ENCODE measurements at places on chromosomes 6 and 20.

DNA sequence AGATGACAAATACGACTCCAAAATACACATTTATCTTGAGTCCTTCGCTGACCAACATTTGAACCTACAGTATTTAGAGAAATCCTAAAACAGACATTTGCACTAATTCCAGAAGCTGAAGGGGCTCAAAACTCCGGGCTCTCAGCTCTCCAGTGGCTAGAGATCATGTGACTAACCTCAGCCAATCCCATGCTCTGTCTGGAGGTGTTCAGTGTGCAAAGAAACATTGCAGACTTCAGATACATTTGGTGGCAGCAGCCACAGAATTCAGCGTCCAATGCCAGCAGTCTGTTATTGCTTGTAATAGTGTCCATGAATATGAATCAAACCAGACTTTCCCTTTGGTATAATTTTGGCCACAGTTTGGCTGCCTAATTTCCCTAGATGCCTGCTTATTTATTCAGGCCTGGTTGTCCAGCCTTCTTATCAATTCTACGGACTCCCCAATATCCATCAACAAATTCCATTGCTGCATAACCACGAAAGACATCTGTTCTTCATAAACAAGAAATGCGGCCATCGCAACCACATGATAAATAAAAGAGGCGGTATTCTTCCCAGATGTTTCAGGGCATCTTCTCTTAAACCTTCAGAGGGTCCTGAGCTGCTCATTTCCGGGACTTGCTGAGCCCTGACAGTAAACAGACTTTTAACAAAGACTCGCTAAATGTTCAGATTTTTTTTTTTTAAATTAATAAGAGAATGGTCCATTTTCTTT lies 14.5 kb upstream of the CYP24A1 start:
- no peak for DNase-seq

DNA sequence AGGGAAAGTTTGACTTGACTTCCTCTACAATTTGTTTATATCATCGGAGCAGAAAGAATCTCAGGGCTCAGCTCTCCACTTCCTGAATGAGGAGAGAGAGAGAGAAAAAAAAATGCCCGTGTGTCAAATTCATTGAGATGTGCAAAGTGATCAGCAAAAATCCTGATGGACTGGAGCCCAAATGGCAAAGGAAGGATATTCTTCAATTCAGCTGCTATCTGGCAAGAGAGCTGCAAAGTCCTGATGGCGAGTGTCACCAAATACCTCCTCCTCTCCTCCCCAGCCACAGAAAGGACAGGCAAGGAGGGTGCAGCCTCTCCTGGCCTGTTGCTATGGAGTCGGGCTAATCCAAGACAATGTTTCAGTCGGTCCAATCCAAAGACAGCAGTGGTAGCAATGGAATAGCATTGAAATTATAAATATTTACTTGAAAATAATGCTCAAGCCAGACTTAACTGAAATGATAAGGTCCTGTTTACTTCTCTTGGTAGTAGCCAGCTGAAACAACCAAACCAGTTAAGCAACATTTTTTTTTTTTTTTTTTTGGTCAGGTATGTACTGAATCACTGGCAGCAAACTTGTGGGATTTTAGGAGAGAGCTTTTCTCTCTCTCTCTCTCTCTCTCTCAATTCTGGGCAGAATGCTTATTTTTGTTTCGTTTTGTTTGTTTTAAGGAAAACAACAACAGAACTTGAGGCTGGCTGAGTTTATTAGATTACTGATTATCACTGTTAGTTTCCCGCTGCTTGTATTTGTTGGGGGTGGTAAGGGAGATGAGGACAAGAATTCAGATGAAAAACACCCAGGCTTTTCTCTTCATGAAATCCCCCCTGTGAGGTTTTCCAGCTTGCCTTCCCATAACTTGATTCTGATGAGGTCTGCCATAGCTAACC lies 204.2 kb downstream of the BCAS1 start:
- DNase-seq: no peak

DNA sequence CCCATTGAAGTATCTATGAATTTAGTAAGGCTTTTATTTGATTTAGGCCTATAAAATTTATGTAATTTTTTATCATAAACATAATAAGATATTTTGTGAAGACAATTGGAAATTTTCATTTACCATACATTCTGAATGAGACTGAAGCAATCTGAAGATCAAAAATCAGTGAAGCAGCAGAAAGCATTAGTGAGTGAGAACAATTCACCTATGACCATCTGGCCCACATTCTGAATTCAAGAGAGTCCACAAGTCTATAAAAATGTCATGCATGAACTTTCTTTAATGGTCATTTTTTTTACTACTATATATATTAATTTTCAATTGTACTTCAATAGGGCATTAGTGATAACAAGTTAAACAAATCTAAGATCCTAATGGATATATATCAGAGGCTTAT lies 1026.6 kb upstream of the MAP3K7 start:
- DNase-seq: no peak

DNA sequence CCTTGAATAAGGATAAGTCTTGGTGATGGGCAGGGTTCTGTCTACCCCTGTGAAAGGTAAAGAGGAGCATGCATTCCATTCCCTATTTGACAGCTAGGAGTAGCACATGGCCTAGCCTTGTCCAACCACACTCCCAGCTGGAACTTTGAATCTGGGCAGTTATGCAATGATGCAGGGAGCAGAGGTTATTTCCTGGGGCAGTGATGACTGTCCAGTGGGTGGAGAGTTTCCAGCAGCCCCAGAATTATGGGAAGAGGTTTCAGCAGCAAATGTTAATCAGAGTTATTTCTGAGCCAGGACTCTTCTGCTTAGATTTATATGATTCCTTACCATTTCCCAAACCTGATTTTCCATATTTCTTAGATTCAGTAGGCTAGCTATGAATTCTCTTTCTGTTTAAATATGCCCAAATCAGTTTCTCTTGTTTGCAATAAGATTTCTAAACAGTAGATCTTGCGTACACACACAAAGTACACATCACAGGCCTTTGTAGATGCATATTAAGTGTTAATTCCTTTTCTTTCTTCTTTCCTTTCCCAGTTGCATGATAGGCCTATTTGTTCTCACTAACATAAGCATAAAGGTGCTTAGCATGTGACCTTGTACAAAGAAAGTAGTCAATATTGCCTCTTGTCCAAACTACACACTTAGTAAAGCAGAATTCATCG lies 17.3 kb upstream of the TXLNB start:
- no peak for DNase-seq

- DNase-seq: no peak
Observed at GRCh38 chr20:2387580-2387979, 6.9 kb downstream of the TGM6 start.

GRCh38 chr6:74642101-74642500 lies 563.8 kb downstream of the COL12A1 start:
- DNase-seq: no peak

GRCh38 chr6:152398993-152399392 lies 238.2 kb downstream of the SYNE1 start:
- DNase-seq: no peak

DNA sequence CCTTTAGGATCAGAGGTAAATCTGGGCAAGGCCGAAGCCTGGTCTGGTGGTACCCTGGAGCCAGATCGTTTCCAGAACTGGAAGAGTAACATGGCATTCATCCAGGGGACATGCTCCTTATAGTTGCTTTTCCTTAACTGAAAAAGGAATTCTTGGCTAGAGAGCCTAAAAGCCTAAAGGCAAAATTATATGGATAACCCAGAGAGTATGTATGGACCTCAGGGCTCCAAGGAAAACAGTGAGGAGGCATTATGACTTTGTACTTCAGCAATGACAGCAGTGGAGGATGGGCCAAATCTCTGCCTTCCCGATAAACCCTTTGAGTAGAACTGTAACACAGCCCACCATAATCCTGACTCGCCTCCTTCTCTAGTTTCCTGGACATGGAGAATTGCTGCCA lies 29.3 kb downstream of the ARHGAP18 start:
- DNase-seq: no peak

GRCh38 chr20:13915284-13915683 lies 75.1 kb downstream of the SEL1L2 start:
- no peak for DNase-seq

- no peak for DNase-seq
Observed at GRCh38 chr6:166563805-166564204, 22.7 kb downstream of the RAMACL start.

DNA sequence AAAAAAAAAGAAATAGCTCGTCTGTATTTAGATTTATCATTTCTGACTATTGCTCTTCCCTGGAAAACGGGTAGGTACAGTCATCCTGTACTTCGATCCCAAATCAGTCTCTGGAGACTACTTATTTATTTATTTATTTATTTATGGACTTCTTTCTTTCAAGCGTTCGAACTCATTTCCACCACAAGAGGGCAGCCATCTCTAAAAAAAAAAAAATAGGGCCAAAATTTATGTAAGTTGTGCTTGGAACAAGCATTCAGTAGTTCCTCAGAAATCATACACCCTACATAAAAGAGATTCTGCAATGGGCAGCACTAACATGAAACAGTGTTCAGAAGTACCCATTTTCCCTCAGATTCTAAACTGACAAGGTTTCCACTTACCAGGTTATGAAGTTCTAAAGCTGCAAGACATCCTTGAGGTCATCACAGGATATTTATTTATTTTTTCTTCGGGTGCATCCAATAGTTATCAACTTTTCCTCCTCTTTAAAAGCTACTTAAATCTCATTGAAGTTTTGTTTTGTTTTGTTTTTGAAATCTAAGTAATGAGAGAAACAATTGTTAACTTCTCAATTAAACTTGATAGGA lies 1.9 kb upstream of the BMP2 start:
- no peak for DNase-seq

DNA sequence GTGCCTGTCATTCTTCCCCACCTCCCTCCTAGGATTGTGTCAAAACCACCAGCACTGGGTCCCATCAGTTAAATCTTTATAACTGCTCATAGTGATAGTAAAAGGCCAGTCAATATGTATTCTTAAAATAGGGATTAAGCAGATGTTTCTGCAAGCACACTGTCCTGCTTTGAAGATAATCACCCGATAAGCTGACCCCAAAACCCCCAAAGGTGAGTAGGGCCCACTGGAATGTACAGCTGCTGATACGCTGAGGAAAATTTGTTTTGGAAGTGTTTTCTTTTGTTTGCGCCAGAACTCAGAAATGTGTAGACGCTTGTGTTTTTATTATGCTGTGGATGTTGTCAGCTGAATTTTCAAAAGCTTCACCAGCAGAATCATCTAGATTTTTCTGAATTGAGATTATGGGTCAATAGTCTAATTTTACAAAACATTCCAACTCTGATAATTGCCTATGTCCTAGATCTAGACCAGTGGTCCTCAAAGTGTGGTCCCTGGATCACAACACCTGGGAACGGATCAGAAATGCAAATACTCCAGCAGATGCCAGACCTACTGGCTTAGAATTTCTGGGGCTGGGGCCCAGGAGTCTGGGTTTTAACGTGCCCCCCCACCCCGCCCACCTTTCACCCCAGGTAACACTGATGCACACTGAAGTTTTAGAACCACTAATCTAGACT lies 11.4 kb downstream of the BFSP1 start:
- DNase-seq: no peak

GRCh38 chr6:113995634-113996033 lies 24.7 kb upstream of the HDAC2 start:
- no peak for DNase-seq

DNA sequence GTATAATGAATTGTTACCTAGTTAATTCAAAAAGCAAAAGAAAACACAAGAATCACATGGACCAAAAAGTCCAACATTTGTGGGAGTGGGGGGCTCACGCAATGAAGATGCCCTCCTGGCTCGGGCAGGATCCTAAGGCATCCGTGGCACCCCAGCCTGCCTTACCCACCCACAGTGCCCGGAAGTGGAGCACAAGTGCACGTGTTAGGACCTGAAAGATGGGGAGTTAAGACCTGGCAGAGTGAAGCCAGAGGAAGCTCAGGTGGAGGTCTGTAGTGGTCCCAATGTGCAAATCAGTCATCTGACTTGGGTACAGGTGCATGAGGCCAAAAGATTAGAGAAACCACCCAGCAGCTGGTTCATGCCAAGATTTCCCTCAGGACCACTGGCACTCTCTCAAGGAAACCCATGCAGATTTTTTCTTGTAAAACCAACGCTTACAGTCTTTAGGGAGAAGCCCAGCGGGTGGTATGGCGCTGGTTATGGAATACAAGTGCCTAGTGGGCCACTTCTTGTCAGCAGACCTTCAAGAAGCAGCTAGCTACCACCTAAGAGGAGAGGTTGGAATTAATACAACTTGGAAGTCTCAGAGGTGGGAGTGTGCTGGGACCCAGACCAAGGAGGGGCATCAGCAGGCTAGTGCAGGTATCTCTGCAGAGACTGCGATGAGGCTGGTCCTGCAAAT lies 42.1 kb downstream of the BFSP1 start:
- DNase-seq: no peak

GRCh38 chr6:130697995-130698535 lies 129.1 kb upstream of the SMLR1 start:
- DNase-seq: peak; percentile 46

- DNase-seq: no peak
Observed at GRCh38 chr6:142167071-142167470, 20.0 kb downstream of the VTA1 start.

DNA sequence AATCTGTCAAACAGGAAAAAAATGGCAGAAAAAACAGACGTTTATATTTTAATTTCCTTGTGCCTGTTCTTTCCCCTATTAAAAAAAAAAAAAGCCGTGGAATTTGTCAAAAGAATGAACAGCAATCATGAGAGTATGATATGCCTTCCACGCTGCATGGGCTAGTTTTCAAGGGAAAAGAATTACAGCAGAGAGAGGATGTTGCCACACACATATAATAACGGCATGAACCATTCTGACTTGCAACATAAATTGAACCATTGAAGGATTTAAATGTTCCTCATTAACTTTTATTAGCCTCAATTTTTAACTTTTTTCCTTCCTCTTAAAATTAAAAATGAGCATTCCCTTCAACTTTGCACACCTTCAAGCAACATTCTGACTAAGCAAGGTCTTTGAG lies 301.8 kb downstream of the FOXC1 start:
- DNase-seq: no peak

DNA sequence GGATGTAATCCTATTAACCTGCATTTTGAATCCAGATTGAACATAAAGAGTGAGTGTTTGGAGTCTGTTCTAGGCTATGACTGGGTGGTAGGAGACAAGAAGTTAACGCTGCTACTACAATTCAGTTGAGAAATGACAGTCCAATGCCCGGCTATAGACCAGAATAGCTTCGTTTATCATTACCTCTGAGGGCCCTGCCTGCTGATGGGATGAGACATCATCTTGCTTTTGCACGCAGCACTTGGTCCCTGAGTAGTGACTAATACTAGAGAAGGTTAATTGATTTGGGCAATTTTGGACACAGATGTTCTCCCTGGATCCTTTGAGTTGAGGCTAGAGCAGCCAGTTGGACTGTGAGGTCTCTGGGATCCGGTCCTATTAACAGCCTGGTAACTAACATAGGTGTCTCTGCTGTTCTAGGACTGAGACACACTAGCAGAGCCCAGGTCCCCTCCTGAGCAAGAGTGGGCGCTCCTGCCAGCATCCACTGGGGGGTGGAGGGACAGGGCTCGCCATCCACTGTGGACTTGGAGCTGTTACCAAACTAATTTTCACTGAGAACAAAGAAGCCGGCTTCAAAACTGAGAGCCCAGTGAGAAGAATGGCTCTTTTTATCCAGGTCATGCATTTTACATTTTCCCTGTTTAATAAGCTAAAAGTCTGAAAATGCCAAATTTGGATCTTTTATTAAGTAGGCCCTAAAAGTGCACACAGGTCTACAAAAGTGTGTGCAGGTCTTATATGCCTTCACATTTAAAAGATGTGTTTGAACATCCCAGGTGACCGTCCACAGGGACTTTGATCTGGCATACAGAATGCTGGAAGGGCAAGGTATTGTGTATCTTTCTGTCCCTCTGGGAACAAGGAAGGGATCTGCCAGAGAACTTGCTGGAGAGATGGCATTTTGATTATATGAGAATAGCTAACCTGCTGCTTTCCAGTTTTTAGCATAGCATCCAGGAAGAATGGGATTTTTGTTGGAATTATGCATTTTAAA lies 212.5 kb downstream of the CDH4 start:
- no peak for DNase-seq

GRCh38 chr6:16504609-16505008 lies 256.7 kb downstream of the ATXN1 start:
- DNase-seq: no peak

All from activated gamma-delta T cell treated with Interleukin-2 at 50 U/mL for 16 hours (primary cell).